Endothelial cell of umbilical vein (primary cell): ENCODE measurements at places on chromosomes 16 and 17. TPM values are rescaled to one million over a fixed set of nuclear protein-coding genes. Genes with fewer than 3 reads are reported as not detected.

DNA sequence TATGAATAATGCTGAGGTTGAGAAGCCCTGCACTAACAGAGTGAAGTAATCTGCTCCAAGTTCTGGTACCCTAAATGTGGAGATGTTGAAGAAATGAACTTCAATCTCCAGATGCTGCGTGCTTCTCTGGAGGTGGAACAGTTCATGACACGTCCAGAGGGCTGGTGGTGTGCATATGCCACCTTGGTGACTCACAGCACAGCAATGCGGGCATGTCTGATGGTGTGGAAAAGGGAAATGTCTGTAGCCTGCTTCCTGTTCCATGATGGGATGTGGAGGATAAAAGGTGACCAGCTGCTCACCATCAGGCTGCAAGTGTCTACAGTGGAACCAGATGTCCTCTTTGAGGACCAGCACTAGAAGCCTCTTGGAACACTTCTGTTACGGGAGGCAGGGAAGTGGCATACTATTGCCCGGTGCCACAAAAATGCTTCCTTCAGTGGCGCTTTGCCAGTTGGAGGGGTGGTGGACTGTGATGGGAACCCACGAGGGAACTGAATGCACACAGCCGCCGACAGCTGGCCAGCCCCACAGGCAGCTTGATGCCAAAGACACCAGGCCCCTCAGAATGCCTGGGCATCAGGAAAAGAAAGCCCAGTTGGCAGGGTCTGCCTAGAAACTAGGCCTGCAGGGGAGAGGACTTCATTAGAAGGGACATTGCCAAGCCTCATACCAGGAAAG, 19.9 kb downstream of the SNX11 start:
- H3K36me3 ChIP-seq = peaks cover 2% of the 10 kb centered on the region
- H3K4me3 ChIP-seq = no peak overlapping the region

GRCh38 chr17:57515662-57516211, 229.4 kb downstream of the CCDC182 start:
- H3K36me3 ChIP-seq = no peaks in the 10 kb centered on the region
- peak; percentile 17 for DNase-seq
- H3K4me3 ChIP-seq = no peak overlapping the region
- no peak overlapping the region for H3K27ac ChIP-seq
- H3K4me1 ChIP-seq = no peaks in the 10 kb centered on the region
- no peaks in the 10 kb centered on the region for H3K27me3 ChIP-seq

DNA sequence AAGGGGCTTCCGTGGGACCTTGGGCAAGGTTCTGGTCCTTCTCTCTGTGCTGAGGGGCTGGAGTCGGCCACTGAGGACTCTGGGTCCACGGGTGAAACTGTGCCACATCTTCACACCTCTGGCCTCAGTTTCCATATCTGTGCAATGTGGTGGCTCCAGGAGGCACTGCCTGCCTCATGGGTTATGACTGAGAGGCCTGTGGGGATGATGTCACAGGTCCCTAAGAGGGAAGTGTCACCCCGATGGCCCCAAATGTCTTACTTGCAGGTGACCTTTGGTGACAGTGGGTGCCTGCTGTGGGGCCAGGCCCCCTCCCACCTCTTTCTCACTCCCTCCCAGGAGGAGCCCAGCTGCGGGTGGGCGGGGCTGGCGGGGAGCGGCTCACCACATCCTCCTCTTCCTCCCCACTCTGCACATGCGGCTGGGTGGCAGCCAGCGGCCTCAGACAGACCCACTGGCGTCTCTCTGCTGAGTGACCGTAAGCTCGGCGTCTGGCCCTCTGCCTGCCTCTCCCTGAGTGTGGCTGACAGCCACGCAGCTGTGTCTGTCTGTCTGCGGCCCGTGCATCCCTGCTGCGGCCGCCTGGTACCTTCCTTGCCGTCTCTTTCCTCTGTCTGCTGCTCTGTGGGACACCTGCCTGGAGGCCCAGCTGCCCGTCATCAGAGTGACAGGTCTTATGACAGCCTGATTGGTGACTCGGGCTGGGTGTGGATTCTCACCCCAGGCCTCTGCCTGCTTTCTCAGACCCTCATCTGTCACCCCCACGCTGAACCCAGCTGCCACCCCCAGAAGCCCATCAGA, at the start of gene IL21R:
IL21R (plus strand) TSS at position 407 of the 801 bp plus-strand sequence. CDS start 27,898 bp downstream, outside the sequence.
- DNase-seq = no peak
- H3K27ac ChIP-seq = no peak within 1 kb of the TSS
- H3K4me3 ChIP-seq = no peak within 1 kb of the TSS
- H3K27me3 ChIP-seq = no peaks in the 10 kb centered on the region
- H3K36me3 ChIP-seq = no peaks in the 10 kb centered on the region

BRICD5 gene
- 5.6 and 9.3 TPM in 2 replicates for polyA plus RNA-seq

DHRS7C gene
- polyA plus RNA-seq = not detected in 2 replicates

DNA sequence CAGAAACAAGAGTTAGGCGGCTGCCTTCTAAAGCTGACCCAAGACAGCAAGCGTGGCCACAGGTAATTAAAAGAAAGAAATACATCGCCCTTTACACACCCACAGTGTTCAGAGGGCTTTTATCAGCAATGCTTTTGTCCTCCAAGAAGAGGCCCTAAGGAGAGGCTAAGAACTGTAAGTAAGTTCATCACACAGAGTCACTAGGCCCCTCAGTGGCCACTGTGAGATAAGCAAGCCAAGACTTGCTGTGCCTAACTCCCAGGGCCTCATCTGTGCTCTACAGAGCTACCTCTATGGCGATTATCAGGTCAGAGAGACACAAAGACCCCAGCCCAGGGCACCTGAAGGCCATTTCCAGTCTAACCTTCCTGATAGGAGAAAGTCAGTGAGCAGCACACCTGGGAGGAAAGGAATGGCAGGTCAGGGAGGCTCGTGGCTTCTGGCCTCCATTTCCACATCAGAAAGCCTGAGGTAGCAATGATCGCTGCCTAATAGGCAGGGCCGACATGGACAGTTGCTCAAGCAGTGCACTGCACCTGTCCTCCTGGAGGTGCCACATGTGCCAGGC, 545.2 kb upstream of the CDH11 start:
- no peaks in the 10 kb centered on the region for H3K36me3 ChIP-seq
- no peak for DNase-seq
- H3K4me3 ChIP-seq = no peak overlapping the region
- H3K27me3 ChIP-seq = no peaks in the 10 kb centered on the region
- no peak overlapping the region for H3K27ac ChIP-seq
- H3K4me1 ChIP-seq = no peaks in the 10 kb centered on the region

DNA sequence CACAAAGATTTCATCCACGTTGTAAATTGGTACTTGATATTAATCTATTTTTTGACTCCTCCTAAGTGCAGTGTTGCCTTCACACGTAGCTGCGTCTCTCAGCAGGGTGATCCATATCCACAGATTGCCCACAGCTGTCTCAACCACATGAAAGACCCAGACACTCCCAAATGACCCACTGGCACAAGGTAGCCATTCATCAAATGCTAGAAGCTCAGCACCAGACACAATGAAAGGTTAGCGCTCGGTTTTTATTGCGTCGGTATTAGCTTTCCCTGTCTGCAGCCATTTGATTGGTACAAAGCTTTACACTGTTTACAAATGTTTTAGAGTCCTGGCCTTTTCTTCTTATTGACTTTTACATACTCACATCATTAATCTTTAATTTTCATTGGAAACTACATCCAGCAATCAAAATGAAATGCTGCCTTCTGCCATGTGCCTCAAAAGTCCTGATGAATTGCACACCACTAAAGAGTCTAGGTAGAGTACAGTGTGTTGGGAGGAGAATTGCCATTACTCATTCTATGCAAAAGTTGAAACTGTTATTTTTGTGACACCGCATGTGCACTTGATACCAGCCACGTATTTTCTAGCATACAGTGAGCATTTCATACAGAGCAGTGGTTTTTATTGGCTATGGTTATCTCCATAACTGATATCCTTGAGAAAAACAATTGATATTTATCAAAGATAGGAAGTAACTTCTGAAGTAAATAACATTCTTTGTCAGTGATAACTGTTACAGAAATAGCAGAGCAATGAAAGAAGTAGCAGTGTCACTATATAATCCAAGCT, 127.3 kb upstream of the NUDT7 start:
- no peaks in the 10 kb centered on the region for H3K36me3 ChIP-seq
- H3K27ac ChIP-seq = peak overlapping the region; percentile 98
- no peak overlapping the region for H3K4me3 ChIP-seq
- peaks cover 74% of the 10 kb centered on the region for H3K4me1 ChIP-seq
- H3K27me3 ChIP-seq = no peaks in the 10 kb centered on the region

CHP2 gene
- polyA plus RNA-seq = not detected in 2 replicates

DNA sequence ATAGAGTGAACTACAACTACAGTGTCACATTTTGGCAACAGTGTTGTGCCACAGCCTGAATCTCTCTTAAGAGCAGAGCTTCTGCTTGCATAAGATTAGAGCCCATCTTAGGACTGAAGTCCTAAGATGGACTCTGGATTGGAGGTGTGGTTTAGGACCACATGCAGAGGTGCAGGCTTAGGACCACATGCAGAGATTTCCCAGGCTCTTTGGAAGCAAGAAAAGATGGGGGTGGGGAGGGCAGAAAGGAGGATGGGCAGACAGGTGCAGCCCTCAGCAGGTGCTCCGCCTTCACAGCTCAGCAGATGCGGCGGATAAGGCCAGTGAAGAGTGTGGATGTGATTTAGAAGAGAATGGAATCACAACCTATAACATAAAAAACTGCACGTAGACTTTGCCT, 128.7 kb downstream of the TANGO6 start:
- H3K27me3 ChIP-seq = no peaks in the 10 kb centered on the region
- no peak overlapping the region for H3K27ac ChIP-seq
- H3K4me3 ChIP-seq = no peak overlapping the region
- H3K36me3 ChIP-seq = no peaks in the 10 kb centered on the region
- peaks cover 13% of the 10 kb centered on the region for H3K4me1 ChIP-seq

DNA sequence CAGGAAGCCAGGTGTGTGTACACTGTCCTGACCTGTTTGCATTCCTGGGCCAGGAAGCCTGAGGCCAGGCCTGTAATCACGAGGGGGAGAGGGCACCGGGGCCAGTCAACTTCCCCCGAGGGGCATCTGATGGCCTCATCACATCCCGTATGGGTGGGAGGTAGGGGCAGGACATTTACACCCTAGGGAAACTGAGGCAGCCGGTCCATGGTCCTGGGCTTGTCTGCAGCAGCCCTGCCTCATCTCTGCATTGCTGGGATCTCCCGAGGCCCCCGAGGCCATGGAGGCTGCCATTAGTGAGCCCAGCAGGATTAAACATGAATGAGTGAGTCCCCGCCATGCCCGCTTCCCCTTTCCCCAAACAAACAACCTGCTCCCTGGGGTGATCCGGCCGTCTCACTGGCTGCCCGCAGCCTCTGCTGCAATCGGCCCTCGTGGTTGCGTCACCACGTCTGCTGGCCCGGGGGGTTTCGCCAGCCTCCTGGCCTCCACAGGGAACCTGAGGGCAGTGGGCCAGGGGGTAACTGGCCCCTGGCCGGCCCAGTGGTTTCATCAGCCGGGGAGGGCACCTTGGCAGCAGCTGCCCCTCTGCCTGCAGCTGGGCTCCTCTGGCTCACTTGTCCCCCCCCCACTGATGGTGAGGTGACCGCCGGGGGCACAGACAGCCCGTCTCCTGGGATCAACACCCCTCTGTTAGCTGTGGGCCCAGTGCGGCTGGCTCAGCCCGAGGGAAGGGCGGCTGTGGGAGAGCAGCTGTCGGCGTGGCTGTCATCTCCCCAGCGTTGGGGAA, 88.3 kb upstream of the GSE1 start:
- no peak for DNase-seq
- no peaks in the 10 kb centered on the region for H3K36me3 ChIP-seq

GRCh38 chr16:2523801-2524231, 3.6 kb downstream of the AMDHD2 start:
- no peak overlapping the region for H3K27ac ChIP-seq
- H3K27me3 ChIP-seq = no peaks in the 10 kb centered on the region
- no peak for DNase-seq
- H3K36me3 ChIP-seq = peaks cover 7% of the 10 kb centered on the region
- H3K4me3 ChIP-seq = no peak overlapping the region
- peaks cover 11% of the 10 kb centered on the region for H3K4me1 ChIP-seq

RNF227 gene
- 0.76 TPM in 2 replicates for polyA plus RNA-seq

DNA sequence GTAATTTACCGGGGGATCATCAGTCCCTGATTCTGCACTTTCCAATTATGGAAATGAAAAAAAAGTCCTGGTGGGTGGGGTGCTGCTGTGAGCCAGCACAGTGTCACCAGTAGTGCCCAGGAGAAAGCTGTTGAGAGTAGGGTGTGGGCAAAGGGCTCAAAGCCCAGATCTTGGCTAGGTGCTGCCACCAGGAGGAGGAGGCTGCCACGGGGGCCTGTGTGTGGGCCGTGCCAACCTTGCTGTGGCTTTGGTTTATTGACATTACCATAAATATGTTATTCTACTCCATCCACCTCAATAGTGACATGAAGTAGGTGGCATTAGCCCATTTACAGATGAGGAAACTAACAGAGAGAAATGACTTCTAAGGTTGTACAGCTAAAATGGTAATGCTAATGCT, 6.7 kb upstream of the PRPSAP2 start:
- H3K4me1 ChIP-seq = peaks cover 6% of the 10 kb centered on the region
- no peak overlapping the region for H3K27ac ChIP-seq
- H3K27me3 ChIP-seq = no peaks in the 10 kb centered on the region
- no peaks in the 10 kb centered on the region for H3K36me3 ChIP-seq
- H3K4me3 ChIP-seq = no peak overlapping the region
- no peak for DNase-seq

- H3K27ac ChIP-seq = no peak overlapping the region
- no peak overlapping the region for H3K4me3 ChIP-seq
- no peaks in the 10 kb centered on the region for H3K27me3 ChIP-seq
- no peak for DNase-seq
Measured at GRCh38 chr17:43027091-43028032, 2.3 kb downstream of the RND2 start.

GRCh38 chr17:8021565-8022359, 17.1 kb upstream of the ALOX15B start:
- no peaks in the 10 kb centered on the region for H3K36me3 ChIP-seq
- H3K27ac ChIP-seq = no peak overlapping the region
- H3K27me3 ChIP-seq = peaks cover 9% of the 10 kb centered on the region
- H3K4me3 ChIP-seq = no peak overlapping the region
- DNase-seq = no peak

DNA sequence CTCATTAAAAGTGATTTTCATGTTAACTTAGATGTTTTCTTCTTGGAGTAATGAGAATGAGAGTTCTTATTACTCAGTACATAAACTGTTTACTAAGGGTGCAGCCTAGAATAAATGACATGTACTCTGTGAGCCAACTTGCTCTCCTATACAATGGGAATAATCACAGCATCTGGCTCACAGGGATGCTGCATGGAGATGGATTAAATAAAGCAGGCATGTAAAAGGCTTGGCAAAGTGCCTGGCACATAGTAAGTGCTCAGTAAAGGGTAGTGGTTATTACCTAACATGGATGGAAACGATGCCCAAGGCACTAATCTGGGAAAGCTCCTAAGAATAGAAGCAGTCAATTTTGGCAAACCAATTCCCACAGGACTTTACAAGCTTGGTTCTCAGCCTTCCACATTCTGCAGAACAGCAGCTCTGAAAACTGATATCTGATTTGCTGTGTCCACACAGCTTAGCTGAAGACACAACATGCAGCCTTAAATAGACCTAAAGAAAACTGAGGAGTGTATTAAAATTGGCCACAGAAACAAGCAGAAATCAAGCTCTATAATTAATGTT, 176.1 kb downstream of the ABCC12 start:
- H3K27ac ChIP-seq = no peak overlapping the region
- H3K4me1 ChIP-seq = no peaks in the 10 kb centered on the region
- no peaks in the 10 kb centered on the region for H3K27me3 ChIP-seq
- H3K4me3 ChIP-seq = no peak overlapping the region
- no peak for DNase-seq

- H3K27me3 ChIP-seq = no peaks in the 10 kb centered on the region
- no peak overlapping the region for H3K27ac ChIP-seq
Measured at GRCh38 chr17:2981325-2981724, 82.1 kb downstream of the OR1D5 start.

PDILT gene
- polyA plus RNA-seq = not detected in 2 replicates

KAT2A gene
- 32.4 and 32.9 TPM in 2 replicates for polyA plus RNA-seq
